ENCODE measurements at places on chromosomes 5 and 9.
A peak's percentile ranks its signal among the peaks of the same experiment; 100 is the strongest.

GRCh38 chr5:135072387-135073281 lies 38.6 kb upstream of the PITX1 start:
- DNase-seq, result peak; percentile 24

- DNase-seq, result no peak
Measured at GRCh38 chr9:76895186-76895585, 10.7 kb downstream of the PRUNE2 start.

- no peak for DNase-seq
Measured at GRCh38 chr9:89680547-89681467, 76.0 kb downstream of the GADD45G start.

- peak; percentile 93 for DNase-seq
Measured at GRCh38 chr9:6681147-6681956, 35.8 kb upstream of the GLDC start.

DNA sequence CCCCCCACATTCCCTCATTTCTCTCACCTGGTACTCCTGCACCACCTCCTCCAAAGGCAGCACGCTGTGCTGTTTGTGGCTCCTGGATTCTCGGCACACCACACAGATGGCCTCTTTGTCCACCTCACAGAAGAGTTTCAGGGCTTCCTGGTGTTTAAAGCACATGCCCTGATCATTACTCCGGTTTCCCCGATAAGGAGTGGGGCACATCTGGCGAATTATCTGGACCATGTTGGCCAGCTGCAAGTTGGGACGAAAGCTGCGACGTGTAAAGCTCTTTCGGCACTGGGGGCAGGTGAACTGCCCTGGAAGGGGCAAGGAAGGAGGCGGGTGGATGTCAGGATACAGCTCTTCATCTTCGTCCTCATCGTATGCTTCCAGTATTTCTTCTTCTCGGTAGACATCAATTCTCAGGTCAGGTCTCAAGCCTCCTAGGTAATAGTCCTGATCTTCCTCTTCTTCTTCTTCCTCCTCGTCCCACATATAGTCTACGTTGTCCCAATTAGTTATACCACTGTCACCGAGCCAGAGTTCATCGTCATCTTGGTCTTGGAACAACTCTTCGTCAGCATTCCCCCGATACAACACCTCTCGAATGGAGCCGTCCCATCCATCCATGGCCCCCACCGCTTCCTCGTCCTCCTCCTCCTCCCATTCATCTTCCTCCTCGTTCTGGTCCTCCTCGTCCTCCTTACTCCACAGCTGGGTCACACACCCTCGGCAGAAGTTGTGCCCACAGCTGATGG lies 796 bp downstream of the TRIM52 start:
- no peak for DNase-seq

DNA sequence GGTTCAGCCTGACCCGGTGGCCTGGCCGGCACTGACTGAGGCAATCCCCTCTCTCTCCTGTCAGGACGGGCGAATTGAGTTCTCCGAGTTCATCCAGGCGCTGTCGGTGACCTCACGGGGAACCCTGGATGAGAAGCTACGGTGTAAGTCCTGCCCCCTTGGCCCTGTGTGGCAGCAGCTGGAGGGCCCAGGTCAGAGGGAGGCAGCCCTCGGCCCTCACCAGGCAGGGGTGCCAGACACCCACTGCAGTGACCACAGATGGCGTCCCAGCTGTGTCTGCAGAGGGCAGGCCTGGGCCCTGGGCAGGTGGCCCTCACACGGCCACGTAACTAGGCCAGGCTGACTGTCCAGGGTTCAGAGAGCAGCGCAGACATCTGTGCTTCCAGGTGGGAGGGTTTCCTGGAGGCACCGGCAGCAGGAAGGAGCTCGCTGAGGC lies 45.9 kb upstream of the HMCN2 start:
- DNase-seq, result no peak

- no peak for DNase-seq
Measured at GRCh38 chr5:174612686-174613085, 111.7 kb upstream of the MSX2 start.

- no peak for DNase-seq
Measured at GRCh38 chr5:127176769-127177168, 103.5 kb upstream of the C5orf63 start.

- DNase-seq, result no peak
Measured at GRCh38 chr5:115815693-115816225, 700 bp downstream of the CDO1 start.

- no peak for DNase-seq
Measured at GRCh38 chr5:61735531-61735930, 403.5 kb downstream of the ZSWIM6 start.

DNA sequence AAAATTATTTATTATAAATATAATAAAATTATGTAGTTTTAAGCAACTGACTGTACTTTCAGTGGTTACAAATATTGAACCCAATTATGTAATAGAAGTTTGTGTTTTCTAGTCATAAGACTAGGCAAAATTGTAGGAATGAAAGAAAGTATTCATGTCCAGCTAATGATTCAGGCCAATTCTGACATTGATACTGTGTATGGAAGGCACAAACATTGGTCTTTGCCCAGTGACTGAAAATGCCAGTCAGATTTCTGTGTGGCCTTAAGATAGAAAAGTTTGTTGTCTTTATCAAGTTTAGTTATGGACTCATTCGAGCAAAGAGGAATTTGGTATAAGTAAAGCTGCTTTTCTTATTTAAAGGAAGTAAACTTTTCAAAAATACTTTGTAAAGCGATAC lies 60.3 kb downstream of the SLC12A2 start:
- no peak for DNase-seq

DNA sequence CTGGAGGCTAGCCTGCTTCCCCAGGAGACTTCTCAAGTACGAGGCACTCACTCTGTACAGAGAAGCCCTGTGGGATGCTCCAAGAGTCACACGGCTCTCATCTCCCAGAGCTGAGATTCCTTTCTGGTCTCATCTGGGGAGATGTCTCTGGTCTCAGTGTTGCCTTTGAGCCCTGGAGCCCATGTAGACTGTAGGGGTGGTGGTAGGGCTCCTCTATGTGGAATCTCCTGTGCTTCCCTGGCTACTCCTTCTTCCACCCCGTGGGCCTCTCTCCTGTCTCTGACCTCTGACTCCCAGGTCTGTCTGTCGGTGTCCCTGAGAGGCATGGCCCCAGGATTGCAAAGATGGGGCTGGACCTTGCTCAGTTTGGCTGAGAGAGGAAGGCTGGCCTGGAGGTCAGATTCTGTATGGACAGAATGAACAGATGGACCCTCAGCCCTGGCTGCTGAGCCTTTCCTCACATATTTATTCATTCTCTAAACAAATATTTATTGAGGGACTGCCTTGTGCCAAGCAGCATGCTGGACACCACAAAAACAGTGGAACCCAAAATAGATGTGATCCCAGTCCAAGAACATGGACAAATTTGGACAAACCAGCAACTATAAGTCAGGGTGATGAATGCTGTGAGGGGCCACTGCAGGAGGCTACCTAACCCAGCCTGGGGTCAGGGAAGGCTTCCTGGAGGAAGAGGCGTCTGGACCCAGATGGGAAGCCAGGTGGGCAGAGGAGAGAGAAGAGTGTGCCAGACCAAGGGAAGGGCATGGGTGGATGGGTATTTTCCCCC lies 2.6 kb downstream of the CCL19 start:
- no peak for DNase-seq

- DNase-seq, result no peak
Measured at GRCh38 chr9:123954518-123955280, 24.8 kb upstream of the DENND1A start.

DNA sequence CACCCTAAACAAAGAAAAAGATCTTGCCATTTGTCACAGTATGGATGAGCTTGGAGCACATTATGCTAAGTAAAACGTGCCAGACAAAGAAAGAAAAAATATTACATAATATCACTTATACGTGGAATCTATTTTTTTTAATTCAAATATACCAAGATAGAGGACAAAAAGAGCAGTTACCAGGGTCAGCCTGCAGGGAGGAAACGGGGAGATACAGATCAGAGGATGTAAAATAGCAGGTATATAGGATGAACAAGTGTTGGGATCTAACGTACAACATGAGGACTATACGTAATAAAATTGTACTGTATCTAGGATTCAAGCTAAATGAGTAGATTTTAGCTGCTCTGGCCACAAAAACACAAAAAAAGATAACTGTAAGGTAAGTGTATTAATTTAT lies 247.5 kb downstream of the TMEM161B start:
- no peak for DNase-seq

DNA sequence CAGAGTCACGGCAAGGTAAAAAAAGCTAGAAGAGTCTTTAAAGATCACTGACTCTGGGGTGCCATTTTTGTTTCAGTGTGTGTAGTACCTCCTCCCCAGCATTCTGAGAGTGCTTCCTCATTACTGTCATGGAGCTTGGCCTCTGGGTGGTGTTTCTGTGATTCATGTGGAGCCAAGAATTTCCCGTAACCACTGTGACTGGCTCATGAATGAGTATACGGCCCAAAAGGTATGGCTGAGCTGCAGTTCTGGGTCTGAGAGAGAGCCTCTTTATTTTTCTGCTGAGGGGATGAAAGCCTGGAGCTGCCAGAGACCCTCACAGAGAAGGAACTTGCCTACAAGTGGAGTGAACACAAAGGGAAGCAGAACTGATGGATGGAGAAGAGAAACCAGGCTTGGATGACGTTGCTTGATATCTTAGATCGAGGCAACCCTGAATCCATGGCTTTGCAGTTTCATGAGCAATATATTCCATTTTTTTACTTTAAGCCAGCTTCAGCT lies 85.6 kb downstream of the PTTG1 start:
- peak; percentile 36 for DNase-seq

- DNase-seq, result no peak
Measured at GRCh38 chr5:10317825-10318682, 10.4 kb upstream of the CMBL start.

- DNase-seq, result no peak
Measured at GRCh38 chr5:71836084-71836483, 117.0 kb downstream of the CARTPT start.

GRCh38 chr5:85441853-85442252 lies 1057.2 kb upstream of the EDIL3 start:
- no peak for DNase-seq

GRCh38 chr5:167008705-167009104 lies 1282.7 kb upstream of the WWC1 start:
- DNase-seq, result no peak

GRCh38 chr5:126435261-126435660 lies 12.1 kb downstream of the GRAMD2B start:
- DNase-seq, result no peak

DNA sequence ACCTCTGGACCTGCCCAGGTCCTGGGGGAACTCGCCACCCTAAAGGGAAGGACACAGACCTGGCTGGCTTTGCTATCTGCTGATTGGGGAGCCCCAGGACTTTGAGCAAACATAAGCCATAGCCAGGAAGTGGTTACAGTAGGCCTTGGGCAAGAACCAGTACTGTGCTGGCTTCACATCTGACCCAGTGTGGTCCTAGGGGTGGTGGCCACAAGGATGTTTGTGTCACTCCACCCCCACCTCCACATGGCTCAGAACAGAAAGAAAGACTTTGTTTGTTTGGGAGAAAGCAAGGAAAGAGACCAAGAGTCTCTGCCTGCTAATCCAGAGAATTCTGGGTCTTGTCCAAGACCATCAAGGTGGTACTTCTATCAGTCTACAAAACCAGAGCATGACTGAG lies 334.2 kb downstream of the SPOCK1 start:
- no peak for DNase-seq

DNA sequence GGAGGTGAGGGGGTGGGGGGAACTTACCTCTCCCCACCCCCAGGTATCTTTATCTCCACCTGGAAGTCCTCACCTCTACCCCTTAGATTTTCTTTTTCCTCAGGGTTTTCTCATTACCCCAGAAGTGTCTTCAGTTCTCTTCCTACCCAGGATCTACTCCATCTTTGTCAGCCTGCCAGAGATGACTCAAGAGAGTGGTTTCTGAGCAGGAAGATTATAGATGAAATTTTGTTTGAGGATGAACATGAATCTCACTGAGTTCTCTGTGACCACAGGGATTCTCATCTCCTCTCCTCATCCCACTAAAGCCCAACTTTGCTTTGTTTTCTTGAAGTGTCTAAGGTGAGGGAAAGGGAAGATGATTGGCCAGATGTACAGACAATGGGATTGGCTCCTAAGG lies 5.2 kb upstream of the HINT2 start:
- DNase-seq, result no peak

- no peak for DNase-seq
Measured at GRCh38 chr5:16763211-16763610, 146.4 kb upstream of the RETREG1 start.

GRCh38 chr9:112892981-112893380 lies 2.3 kb upstream of the SLC46A2 start:
- DNase-seq, result no peak

- DNase-seq, result no peak
Measured at GRCh38 chr5:147485046-147485445, 24.8 kb downstream of the DPYSL3 start.

DNA sequence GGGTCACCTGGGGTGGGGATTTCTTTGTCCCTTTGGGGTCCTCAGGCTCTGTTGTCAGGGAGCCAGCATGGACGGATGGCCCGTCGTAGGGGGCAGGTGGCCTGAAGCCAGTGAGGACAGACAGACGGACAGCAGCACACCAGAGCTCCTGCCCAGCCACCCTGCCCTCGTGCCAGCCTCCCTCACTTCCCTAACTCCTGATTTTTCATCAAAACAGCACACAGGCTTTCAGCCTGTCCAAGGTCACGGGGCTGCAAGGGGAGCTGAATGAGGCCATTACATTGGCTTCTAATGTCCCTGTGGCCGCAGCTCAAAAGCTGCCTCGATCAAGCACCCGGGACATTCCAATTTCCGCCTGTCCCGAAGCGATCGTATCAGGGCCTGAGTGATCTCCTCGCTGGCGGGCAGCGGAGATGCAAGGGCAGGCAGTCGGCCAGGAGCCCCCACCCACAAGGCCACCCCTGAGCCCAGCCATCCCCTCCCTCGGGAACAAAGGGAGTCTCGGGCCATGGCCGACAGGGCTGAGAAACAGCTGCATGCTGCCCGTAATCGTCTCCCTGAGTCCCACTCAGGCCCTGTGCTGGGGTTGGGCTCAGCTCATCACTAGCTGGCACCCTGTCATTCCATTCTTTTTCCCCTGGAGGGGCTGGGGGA lies 50.5 kb upstream of the RNU6ATAC start:
- no peak for DNase-seq

GRCh38 chr9:89801341-89801740 lies 196.5 kb downstream of the GADD45G start:
- DNase-seq, result no peak

GRCh38 chr9:108182950-108183381 lies 672.8 kb downstream of the ACTL7B start:
- DNase-seq, result no peak

DNA sequence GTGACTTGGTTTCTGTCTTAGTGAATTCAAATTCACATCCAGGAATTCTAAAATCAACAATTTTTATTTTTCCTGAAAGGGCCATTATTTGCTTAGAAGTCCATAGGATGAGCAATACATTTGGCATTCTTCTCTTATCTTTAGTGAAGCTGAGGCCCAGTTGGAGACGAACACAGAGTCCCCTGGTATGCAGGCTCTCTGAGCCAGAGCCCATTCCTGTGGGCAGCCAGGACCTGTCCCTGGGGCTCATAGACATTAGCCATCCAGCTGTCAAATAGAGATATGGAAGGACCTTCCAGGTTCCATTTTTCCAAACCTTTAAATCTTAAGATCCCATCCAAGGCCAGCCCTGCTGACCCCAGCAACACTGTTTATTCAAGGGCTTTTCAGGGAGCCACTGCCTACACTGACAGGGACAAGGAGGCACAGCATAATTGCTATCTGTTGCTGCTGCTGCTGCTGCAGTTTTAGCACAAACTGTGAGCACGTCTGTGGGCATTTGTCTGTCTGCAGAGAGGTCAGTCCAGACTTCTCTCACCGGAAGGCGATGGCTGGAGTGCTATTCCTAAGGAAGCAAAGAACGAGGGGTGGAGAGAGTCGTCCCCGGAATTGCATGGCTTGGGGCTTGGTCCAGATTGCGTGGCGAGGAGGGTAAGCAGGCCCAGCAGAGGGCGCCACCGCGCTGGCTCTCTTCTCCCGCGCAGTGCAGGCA lies 639.0 kb downstream of the CCDC171 start:
- peak; percentile 39 for DNase-seq
